ENCODE measurements at places on chromosomes 6 and 20.

DNA sequence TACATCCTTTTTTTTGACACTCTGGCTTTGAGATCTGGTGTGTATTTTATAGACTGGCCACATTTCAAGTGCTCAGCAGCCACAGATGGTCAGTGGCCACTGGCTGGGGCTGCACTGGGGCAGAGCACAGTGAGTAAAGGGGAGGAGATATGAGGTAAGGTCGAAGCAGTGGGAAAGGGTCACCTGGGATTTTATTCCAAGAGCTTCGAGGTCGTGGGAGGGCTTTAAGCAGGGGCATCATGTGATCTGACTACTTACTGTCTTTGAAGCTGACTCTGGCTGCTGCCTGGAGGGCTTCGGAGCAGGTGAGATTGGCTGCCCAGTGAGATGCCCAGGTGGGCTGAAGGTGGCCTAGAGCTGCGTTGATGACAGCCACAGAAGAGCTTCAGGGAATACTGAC, 6.7 kb downstream of the C20orf203 start:
- DNase-seq: no peak

DNA sequence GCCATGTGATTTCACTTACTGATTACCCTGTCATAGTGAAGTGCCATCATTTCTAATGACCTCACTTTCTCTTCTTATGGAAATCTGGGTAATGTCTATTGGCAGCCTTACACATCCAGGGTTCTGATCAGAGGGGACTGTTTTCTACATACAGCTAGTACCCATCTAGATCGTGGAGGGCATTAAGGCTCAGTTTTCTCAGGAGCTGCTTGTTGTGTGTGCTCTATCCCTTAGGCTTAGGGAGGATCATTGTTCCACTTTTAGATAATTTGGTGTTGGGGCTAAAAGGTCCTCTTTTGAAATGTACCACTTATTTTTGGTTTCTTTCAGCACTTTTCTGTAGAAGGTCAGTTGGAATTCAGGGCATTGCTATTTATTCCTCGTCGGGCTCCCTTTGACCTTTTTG, 3.8 kb downstream of the HSP90AB1 start:
- no peak for DNase-seq

GRCh38 chr20:12057778-12058177, 140.1 kb downstream of the BTBD3 start:
- no peak for DNase-seq

DNA sequence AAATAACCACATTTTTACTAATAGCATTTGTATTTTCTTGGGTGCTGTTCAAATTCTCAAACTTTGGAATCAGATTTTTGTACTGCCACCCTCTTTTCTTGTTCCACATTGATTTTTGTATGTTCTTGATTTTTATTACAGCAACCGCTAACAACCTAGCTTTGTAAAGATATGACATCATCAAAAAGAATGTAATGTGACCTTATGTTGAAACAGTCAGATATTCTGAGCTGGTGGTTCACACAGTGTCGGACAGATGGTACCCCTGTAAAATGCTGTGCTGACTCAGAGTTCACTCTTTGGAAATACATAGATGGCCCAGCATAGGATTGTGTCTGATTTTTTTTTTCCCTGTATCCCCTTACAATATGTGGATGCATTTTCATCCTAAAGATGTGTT, 118.9 kb downstream of the QKI start:
- peak; percentile 90 for DNase-seq

DNA sequence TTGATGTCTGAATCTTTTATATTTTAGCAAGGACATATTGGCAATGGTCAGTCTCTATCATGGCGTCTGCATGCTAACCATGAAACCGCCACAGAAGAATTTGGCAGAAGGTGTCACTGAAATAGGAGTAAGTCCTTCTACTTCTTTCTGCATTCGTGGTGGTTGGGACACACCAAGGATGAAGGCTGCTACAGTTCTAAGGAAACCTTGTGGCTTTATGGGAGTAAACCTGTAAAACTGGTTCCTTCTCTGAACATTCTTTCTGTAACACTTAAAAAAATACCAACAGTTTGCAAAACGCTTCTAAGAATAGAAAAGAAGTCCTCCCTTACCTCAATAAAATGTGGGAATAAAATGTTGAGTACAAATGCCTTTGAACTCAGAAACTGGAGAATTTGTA, 195.3 kb downstream of the SLC24A3 start:
- no peak for DNase-seq
